ENCODE measurements at places on chromosomes 11 and 22.

GRCh38 chr11:18384157-18384641 lies 10.2 kb upstream of the LDHA start:
- no peak for DNase-seq

DNA sequence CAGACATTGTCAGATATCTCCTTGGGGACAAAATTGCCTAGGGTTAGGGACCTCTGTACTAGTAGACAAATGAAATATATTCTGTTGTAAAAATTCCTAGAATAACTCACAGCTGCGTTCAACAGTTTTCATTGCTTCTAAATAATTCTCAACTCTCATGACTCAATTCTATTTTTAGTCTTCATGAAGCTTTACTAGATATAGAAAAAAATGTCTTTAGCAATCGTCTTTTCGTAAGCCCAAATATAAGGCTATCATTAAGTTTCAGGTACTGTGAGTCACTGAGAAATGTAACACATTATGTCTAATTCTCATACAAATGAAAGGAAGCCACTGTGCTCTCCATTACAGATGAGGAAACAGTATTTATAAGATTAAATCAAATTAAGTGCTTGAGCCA lies 6.4 kb downstream of the MMP12 start:
- DNase-seq: no peak

- DNase-seq: no peak
These were observed 7.0 kb upstream of the MPPED1 start for GRCh38 chr22:43404673-43405385.

GRCh38 chr22:27083610-27084009 lies 426.2 kb downstream of the MIAT start:
- no peak for DNase-seq

DNA sequence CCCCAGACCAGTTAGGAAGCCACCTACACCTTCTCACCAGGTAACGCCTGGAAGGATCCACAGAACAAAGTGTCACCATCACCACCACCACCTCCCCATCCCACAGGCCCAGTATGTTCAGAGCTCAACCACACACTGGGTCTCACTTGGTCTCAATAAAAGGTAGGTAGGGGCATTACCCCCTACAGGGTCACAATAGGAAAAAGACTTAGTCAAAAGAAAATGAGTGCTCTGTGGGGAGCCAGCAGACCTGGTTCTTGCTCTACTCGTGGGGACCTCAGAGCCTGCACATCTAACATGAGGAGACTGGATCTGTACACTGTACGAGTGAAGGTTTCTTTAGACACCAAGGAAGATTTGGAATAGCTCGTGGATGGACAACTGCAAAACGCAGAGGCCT lies 49.3 kb downstream of the HIRA start:
- no peak for DNase-seq

GRCh38 chr11:64598797-64599697 lies 8.0 kb downstream of the SLC22A12 start:
- no peak for DNase-seq

All from CD4-positive, alpha-beta T cell treated with Interleukin-15 for 1 hour (primary cell).